ENCODE measurements at places on chromosomes 2 and 18. TPM values are rescaled to one million over a fixed set of nuclear protein-coding genes. Genes with fewer than 3 reads are reported as not detected.

RUFY4 gene
- not detected for total RNA-seq

GRCh38 chr2:150027164-150027563 is 439.6 kb upstream of the MMADHC start:
- no peak for DNase-seq

DNA sequence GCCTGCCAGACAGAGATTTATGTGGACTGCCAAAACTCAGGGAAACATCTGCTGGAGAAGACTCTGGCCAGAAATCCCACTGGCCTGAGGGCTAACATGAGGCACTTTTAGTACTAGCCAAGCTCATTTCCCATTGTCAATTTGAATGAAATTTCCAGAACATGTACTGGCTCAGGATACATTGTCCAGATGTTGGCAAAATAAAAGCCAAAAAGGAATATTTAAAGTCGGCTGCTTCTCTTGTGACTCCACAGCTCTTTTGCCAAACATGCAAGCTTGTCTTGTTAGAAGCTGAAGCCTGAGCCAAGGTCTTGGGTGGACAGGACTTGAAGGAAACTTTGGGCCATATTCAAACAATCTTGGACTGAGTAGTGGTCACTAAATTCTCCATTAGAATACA is 215.5 kb downstream of the NCKAP5 start:
- no peak for DNase-seq

- DNase-seq, result no peak
Measured at GRCh38 chr18:8008033-8008432, 440.9 kb downstream of the PTPRM start.

DNA sequence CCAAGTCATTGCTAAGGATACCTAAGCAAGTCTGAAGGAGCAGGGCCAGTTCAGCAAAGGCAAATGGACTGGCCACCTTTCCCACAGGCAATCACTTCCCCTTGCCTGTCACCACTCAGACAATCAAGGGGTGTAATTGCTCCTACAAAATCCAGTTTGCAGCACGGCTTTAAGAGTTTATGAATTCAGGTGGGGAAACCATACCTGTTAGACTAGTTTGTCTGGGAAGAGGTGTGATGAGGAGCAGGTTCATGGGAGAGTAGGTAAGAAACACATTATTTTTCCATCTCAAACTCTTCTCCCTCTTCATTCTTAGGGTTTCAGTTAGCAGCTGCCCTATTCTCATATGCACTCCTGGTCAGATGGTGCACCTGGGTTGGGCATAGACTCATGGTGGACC is 102.5 kb downstream of the EVA1A start:
- no peak for DNase-seq

GRCh38 chr2:148814143-148814859 is 60.7 kb upstream of the KIF5C start:
- no peak for DNase-seq

DNA sequence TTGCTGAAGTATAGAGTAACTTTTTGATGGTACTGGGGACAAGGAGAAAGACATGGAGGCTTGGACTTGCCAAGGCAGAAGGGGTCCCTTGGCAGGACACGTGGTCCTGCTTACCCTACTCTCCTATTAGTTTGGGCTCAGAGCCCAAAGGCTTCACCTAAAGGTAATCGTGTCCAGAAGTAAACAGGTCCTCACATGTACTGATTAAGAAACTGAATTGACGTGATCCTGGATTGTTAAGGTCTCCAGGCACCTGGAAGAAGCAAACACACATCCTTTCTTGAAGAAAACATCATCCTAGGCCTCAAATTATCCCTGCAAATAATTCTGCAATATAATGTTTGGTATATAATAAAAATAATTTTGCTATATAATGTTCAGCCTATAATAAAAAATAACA is 50.0 kb downstream of the DTNB start:
- no peak for DNase-seq

DNA sequence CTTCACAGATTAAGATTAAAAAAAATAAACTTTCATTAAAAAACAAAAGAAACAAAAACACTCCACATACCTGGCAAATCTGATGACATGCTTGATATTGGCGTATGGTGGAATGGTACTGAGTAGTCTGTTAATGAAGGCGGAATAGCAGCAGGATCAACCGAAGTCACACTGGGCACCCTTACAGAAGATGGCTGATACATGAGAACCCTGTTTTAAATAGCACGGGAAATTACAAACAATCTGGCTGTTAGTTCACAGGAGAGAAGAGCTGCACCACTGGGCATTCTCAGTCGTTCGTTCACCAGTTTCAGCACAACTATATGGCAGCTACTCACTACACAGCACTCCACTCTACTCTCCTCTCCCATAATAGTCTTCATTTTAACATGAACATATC is 64.0 kb upstream of the ST8SIA5 start:
- no peak for DNase-seq

ZSCAN30 gene
- total RNA-seq, result 8.9 TPM

IL18RAP gene
- 4.1 TPM for total RNA-seq

DNA sequence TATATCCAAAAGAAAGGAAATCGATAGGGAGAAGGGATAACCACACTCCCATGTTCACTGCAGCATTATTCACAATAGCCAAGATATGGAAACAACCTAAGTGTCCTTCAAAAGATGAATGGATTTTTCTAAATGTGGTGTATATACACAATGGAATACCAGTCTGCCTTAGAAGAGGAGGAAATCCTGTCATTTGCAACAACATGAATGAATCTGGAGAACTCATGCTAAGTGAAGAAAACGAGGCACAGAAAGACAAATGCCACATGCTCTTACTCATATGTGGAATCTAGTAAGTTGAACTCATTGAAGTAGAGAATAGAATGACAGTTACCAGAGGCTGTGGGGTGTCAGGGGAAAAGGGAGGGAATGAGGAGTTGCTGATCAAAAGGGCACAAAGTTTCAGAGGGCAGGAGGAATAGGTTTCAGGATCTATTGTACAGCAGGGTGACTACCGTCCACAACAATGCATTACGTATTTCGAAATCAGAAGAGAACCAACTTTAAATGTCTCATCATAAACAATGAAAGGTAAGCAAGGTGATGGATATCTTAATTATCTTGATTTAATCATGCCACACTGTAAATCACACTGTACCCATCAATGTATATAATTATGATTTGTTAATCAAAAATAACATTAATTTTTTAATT is 46.1 kb downstream of the SIGLEC15 start:
- DNase-seq, result no peak

- DNase-seq, result no peak
Measured at GRCh38 chr2:10926191-10926820, 14.6 kb downstream of the KCNF1 start.

GPN1 gene
- total RNA-seq, result 67.3 TPM

REG3G gene
- total RNA-seq, result not detected

- no peak for DNase-seq
Measured at GRCh38 chr2:66578687-66579106, 143.8 kb downstream of the MEIS1 start.

DNA sequence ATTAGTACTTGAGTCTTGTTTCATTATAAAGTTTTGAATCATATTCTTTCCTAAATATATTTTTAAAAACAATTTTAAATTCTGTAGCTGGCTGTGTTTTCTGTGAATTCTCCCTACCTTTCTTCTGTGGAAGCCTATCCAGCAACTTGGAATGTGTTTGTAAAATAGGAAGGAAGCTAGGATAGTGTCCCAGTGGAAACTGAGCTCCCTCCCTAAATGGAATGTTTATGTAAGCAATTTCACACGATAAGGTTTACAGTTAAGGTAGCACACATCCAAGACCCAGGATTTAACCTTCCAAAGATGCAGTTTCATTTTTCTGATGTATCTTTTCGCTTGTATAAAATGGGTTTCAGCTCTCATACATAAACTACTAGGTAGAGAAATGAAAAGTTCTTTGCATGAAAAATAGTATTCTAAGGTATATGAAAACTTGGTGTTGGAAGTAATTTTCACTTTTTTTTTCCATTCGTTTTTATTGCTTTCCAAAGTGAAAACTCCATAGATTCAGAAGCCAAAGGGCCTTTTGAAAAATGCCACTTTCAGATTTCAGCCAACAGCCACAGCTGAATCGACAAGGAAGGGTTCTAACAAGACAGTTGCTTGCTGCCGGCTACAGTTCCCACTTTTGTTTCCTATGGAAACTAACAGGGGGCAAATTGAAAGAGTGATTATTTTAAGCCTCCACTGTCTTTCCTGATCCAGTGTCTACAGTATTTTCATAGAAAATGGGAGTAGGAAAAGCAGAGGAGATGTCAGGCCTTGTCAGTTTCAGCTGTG is 405.1 kb upstream of the POU3F3 start:
- DNase-seq, result no peak

SCN9A gene
- total RNA-seq, result not detected

DNA sequence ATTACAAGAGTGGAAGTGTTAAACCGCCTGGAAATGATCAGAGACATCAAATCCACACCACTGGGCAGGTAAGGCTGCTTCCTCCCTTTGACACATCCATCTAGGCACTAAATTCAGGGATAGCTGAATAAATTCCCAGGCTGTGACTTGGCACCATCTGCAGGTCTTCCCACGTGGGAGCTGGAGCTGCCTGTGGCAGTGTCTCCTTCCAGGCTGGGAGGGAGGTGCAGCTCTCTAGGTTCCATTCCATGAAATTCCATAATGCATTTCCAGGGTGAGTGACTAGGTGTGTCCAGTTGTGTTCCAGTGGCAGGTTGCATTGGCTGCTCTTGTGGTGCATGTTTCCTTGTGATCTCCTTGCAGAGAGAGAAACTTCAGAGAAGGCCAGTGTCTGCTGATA is 188.9 kb upstream of the CXCR4 start:
- no peak for DNase-seq

DNA sequence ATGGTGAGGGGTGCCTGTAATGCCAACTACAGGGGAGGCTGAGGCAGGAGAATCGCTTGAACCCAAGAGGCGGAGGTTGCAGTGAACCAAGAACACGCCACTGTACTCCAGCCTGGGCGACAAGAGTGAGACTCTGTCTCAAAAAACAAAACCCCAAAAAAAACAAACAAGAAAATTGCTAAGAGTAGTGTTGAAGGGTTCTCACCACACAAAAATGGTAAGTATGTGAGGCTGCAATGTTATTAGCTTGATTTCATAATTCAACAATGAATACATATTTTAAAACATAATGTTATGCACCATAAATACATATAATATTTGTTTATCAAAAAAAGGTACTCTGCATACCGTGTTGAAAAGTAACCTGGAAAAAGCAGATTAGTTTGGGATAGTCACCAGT is 45.8 kb downstream of the PSMG2 start:
- DNase-seq, result no peak

DNA sequence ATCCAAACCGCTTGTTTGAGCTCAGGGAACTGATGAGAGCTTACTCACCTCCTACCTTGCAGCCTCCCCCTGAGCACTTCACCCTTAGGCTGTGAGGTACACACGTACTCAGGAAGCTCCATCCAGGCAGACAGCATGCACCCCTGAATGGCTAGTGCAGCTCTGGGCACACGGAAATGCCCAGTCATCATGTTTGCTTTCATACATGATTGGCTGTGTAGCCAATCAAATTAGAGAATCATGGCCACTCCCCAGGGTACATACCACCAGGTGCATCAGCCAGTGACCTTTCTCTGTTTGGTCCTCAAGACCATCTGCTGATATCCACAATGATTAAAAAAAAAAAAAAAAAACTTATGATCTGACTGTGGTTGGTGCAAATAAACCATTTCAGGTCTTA is 42.1 kb downstream of the RNF152 start:
- DNase-seq, result no peak

DNA sequence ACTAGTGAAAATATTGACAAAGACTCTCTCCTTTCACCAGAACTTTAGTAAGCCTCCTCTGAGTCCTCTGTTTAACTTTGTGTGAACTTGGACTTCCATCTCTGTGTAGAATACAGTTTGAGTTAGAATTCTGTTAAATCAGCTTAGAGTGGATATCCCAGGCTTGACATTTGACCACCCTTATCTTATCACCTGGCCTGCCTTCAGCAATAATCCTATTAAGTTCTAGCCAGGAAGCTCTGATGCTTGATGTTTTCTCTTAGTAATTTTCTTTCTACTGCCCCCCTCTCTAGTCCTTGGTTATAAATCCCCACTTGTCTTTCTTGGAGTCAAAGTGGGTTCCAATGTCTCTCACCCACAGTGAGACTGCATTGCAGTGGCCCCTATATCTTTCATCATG is 702.7 kb upstream of the GCFC2 start:
- DNase-seq, result no peak

OXER1 gene
- not detected for total RNA-seq

DNA sequence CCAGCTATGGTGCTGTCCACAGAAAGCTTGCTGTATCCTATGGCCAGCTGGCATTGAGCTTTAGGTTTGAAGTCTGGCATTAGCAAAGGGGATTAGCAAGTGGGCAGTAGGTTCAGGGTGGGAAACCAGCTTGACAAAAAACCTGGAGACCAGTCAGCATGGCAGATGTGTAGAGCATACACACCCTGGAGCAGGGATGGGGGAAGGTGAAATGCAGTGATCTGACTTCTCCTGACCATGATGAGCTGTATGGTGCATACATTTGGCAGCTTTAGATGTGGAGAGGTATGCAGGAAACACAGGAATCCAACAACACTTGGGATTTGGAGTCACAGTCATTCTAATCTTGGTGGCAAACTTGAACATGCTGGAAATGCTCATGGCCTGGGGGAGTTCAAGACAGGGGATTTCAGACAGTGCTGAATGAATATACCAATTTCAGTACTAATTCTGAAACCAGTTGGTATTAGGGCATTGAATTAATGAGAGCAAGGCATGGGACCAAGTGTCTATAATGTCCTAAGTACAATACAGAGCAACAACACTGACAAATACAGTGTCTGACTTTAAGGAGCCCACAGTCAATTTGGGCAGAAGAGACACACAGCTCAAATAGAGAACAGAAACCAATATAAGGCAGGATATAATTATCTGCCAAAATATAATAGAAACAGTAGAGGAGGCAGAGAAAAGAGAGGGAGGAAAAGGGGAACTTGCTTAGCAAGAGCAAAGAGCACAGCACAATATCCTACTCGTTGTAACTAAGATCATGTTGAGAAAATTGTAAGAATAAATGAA is 11.8 kb downstream of the ARHGAP15 start:
- DNase-seq, result no peak

RMND5A gene
- total RNA-seq, result 63.5 TPM

DNA sequence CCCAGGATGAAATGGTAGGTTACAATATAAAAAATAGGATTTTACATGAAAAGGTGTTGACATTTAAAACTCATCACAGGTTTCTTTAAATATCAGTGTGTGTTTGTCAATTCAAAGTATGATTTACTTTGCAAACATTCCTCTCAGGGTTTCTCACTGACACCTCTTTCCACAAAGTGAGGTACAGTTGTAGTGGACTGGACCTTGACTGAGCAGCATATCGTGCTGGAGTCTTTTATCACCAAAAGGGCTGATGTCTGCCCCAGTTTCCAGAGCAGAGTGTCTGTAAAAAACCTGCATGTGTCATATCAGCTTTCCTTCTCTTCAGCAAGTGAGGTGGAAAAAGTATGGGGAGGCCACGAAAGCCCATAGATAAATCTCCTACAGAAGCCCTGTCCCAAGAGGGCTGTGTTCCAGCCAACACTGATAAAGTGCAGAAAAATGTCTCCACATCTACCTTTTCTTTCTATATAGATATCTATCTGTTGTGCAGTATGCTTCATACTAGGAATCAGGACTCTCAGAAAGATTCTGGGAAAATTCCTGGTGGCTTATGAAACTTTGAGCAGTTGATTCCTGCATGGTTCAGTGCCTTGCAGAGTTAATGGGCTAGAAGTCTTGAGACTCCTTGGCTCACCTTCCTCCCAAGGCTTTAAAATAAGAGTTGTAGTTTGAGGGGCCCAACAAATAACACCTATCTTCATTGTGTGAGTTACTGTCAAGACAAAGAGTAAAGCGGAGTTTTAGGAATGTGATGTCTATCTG is 6.9 kb downstream of the ACYP2 start:
- no peak for DNase-seq

GRCh38 chr2:70887208-70887549 is 48.5 kb upstream of the ATP6V1B1 start:
- DNase-seq, result no peak

- DNase-seq, result peak; percentile 76
Measured at GRCh38 chr2:47907039-47907781, 912 bp upstream of the FBXO11 start.
